ENCODE measurements at places on chromosomes 6 and 20. TPM values are rescaled to one million over a fixed set of nuclear protein-coding genes. Genes with fewer than 3 reads are reported as not detected.
A peak's percentile ranks its signal among the peaks of the same experiment; 100 is the strongest.

PCNA gene
- 532 TPM for total RNA-seq

- DNase-seq = no peak
- peaks cover 47% of the 10 kb centered on the region for H3K4me1 ChIP-seq
- H3K4me3 ChIP-seq = no peak overlapping the region
- no peaks in the 10 kb centered on the region for H3K27me3 ChIP-seq
- peaks cover 27% of the 10 kb centered on the region for H3K36me3 ChIP-seq
- no peak overlapping the region for H3K27ac ChIP-seq
These were observed 103.7 kb upstream of the TAB2 start for GRCh38 chr6:149213829-149214228.

GRCh38 chr6:16227048-16227562 lies 11.3 kb upstream of the GMPR start:
- H3K36me3 ChIP-seq = no peaks in the 10 kb centered on the region
- H3K27ac ChIP-seq = no peak overlapping the region
- H3K4me1 ChIP-seq = no peaks in the 10 kb centered on the region
- peaks cover 16% of the 10 kb centered on the region for H3K27me3 ChIP-seq

- no peaks in the 10 kb centered on the region for H3K36me3 ChIP-seq
- no peak overlapping the region for H3K27ac ChIP-seq
- H3K27me3 ChIP-seq = no peaks in the 10 kb centered on the region
- DNase-seq = no peak
- H3K4me1 ChIP-seq = peaks cover 11% of the 10 kb centered on the region
These were observed 35.5 kb upstream of the NCOA3 start for GRCh38 chr20:47466213-47466612.

- no peaks in the 10 kb centered on the region for H3K27me3 ChIP-seq
- no peak overlapping the region for H3K4me3 ChIP-seq
- H3K36me3 ChIP-seq = no peaks in the 10 kb centered on the region
- peaks cover 19% of the 10 kb centered on the region for H3K4me1 ChIP-seq
- DNase-seq = peak; percentile 71
- H3K27ac ChIP-seq = no peak overlapping the region
These were observed 43.0 kb downstream of the VEGFA start for GRCh38 chr6:43812850-43813578.

DNA sequence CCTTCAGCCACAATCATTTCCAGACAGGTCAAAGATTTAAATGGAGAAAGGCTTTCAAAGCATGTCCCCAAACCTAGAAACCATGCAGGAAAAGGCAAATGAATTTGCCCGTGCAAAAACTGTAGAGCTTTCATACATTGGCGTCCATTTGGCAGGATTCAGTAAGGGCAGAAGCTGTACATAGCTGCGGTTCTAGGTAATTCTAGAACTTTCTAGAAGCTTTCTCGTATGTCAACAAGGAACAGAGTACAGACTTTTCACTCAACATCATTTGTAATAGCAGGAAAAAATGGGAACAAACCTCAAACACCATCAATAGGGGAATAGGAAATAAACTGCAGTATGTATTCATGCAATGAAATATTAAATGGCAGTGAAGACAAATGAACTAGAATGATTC lies 11.1 kb upstream of the MAPK13 start:
- H3K27ac ChIP-seq = peak overlapping the region; percentile 80
- DNase-seq = no peak
- peaks cover 12% of the 10 kb centered on the region for H3K36me3 ChIP-seq
- H3K4me1 ChIP-seq = peaks cover 79% of the 10 kb centered on the region
- H3K4me3 ChIP-seq = peak overlapping the region; percentile 39
- H3K27me3 ChIP-seq = no peaks in the 10 kb centered on the region

VSTM2L gene
- total RNA-seq = 0.09 TPM

SLC16A10 gene
- 4.2 TPM for total RNA-seq

- no peaks in the 10 kb centered on the region for H3K27me3 ChIP-seq
- H3K36me3 ChIP-seq = no peaks in the 10 kb centered on the region
- peaks cover under 1% of the 10 kb centered on the region for H3K4me1 ChIP-seq
- DNase-seq = no peak
These were observed 36.9 kb upstream of the FRMD1 start for GRCh38 chr6:168115748-168116437.

- DNase-seq = no peak
- H3K4me1 ChIP-seq = no peaks in the 10 kb centered on the region
- H3K4me3 ChIP-seq = no peak overlapping the region
- H3K36me3 ChIP-seq = no peaks in the 10 kb centered on the region
- H3K27ac ChIP-seq = no peak overlapping the region
These were observed 233.4 kb upstream of the ID4 start for GRCh38 chr6:19603721-19604120.

DNA sequence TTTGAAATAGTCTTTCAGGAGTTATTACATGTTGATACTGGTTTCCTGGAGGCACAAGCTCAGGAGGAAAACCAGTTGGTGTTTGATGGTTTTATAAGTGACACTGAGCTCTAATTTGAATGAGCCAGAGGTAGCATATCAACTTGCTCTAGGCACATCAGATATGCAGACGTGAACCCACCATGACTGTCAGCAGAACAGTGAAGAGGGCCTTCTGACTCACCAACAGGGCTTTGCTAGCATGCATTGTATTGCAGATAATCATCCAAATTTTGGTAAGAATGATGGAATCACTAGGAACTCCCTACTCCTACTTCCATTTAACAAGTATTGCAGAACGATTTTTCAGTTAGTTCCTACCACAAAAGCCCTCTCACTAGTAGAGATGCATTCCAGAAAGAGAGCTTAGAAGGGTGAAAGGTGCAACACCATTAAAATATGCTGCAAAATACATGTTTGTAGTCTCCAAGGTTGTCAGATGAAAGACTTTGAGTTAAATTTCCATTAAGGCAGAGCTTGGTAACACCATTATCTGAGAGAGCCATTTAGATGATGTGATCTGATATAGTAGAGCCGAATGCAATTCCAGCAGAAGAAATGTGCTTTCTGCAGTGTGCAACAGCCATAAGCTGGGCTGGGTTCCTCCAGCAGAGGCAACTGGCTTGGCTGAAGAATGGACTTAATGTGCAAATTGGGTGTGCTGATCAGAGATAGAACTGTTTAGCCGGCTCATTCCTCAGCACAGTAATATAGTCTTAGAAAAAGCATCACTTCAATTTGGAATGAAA lies 968.7 kb upstream of the ADGRB3 start:
- H3K27me3 ChIP-seq = no peaks in the 10 kb centered on the region
- H3K27ac ChIP-seq = no peak overlapping the region

- no peaks in the 10 kb centered on the region for H3K36me3 ChIP-seq
- H3K4me1 ChIP-seq = no peaks in the 10 kb centered on the region
- no peak overlapping the region for H3K4me3 ChIP-seq
- H3K27ac ChIP-seq = no peak overlapping the region
These were observed 345.2 kb downstream of the GJA1 start for GRCh38 chr6:121780325-121781321.

- no peaks in the 10 kb centered on the region for H3K27me3 ChIP-seq
- no peak overlapping the region for H3K27ac ChIP-seq
- DNase-seq = no peak
- H3K36me3 ChIP-seq = no peaks in the 10 kb centered on the region
- no peak overlapping the region for H3K4me3 ChIP-seq
These were observed 37.0 kb upstream of the PRL start for GRCh38 chr6:22333802-22334201.

TUBB2A gene
- total RNA-seq = 3.9 TPM

SLC17A3 gene
- 0.58 TPM for total RNA-seq
